ENCODE measurements at places on chromosomes 6 and 20. TPM values are rescaled to one million over a fixed set of nuclear protein-coding genes. Genes with fewer than 3 reads are reported as not detected.

Gene CLIC5
- total RNA-seq = 2.1 TPM

Gene FOXC1
- 18.6 TPM for total RNA-seq

Gene PPP1R14C
- total RNA-seq = 9.8 TPM

Gene ARFGEF3
- total RNA-seq = 10.0 TPM

Gene FRMD1
- not detected for total RNA-seq

Gene SSTR4
- not detected for total RNA-seq

Gene TCP11
- total RNA-seq = not detected

Gene LRRC73
- 0.55 TPM for total RNA-seq

Gene LGSN
- not detected for total RNA-seq

Gene TOMM34
- total RNA-seq = 65.9 TPM

Measured in PC-9 (cell line).